Putamen (tissue), 1 donor: ENCODE measurements at places on chromosomes 4 and X.

DNA sequence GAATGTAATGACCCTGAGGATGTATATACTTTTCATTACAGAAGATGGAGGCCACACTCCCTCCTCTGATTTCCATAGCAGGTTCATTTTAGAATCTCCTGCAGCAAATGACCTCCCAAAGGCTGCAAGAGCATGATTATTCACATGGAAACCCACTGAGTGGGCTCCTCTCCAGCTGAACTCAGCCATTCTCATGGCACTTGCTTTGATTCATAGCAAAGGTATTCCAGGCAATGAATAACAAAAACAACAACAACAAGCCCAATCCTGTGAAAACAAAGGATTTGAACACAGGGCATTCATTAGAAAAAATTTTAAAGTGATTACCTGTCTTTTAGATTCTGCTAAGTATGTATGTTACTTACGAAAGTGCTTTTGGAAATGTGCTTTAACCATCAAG lies 894.0 kb upstream of the FRG1 start:
- DNase-seq: no peak

- no peak for DNase-seq
Measured at GRCh38 chr4:2871911-2872310, 28.3 kb downstream of the ADD1 start.

DNA sequence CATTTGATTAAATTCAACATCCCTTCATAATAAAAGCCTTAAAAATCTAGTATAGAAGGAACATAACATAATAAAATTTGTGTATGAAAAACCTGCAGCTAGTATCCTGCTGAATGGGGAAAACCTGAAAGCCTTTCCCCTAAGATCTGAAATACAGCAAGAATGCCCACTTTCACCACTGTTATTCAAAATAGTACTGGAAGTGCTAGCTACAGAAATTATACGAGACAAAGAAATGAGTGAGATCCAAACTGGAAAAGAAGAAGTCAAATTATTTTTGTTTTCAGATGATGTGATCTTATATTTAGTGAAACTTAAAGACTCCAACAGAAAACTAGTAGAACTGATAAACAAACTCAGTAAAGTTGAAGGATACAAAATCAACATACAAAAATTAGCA lies 152.9 kb downstream of the RTL3 start:
- no peak for DNase-seq

GRCh38 chrX:104469771-104470170 lies 96.2 kb upstream of the IL1RAPL2 start:
- DNase-seq: no peak

DNA sequence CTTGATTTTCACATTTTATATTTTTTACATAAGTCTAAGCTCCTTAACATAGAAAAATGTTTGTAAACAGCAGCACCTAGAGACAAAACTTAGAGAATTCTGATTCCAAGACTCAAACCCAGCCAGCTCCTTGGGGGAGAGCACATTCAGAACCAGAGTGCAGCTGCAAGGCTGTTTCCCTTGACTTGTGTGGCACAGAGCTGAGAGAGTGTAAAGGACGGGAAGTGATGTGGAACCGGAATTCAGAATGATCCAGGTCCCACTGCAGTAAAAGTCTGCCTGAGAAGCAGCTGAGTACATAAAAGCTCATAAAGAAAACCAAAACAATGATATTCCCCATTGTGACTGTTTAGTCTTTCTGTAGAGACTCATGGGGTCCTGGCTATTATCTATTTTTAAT lies 713.8 kb downstream of the RAB28 start:
- no peak for DNase-seq

GRCh38 chr4:75668596-75668995 lies 4.6 kb downstream of the G3BP2 start:
- DNase-seq: no peak

- no peak for DNase-seq
Measured at GRCh38 chr4:77073981-77074380, 1.8 kb downstream of the CCNI start.

DNA sequence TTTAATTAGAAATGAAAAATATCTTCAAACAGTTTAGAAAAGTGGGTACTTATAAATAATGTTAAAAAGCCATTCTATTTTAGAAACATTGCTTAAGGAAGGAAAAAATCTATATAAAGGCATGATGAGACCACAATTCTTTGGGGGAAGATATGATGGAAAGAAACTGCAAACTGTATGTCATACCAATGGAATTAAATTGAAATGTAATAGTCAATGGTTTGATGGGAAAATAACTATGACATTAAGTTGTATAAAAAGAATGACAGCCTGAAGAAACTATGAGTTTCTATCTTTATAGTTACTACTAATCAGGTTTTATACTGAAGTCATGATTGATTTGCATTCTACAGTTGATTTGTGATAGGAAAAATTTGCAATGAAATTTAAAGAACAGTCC lies 40.3 kb upstream of the CAMK2D start:
- DNase-seq: no peak
